ENCODE measurements at places on chromosomes 12 and 14. TPM values are rescaled to one million over a fixed set of nuclear protein-coding genes. Genes with fewer than 3 reads are reported as not detected.

DNA sequence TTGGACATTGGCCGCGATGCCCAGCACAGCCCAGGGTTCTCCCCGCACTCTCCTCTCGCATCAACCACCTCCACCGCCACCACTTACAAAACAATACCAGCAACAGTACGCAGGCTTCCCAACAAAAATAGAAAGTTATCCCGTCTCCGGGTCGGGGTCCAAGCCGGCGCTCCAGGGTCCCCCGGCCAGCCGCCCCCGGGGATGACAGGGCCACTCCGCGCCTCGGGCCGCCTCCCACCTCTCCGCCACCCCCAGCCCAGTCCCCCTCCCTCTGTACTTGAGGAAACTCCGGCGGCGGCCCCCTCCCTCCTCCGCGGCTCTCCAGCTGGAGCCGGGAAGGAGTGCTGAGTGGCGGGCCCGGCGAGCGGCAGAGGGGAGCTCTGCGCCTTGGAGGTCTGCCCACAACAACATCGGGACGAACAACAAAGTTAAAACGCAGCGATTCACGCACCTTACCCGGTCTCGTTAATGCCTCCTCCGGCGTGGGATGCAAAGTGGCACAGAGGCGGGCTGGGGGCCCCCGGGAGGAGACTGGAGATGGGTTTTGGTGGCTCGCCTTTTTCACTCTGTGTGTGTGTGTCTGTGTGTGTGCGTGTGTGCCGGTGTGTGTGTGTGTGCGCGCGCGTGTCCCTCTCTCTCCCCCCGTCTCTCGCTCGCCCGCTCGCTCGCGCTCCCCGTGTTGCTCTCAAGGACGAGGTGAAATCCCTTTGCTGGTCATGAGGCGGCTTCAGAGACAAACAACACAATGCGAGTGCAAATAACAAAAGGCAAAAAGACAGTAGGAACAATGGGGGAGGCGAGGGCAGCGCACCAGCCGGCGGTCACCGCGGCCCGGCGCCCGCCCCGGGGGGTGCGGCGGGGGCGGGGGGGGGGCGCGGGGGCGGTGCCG is 386.8 kb downstream of the BCAT1 start:
- DNase-seq = no peak

- no peak for DNase-seq
Observed at GRCh38 chr12:93275589-93275988, 102.1 kb upstream of the NUDT4 start.

The GUCY2C gene
- total RNA-seq = not detected

The CCDC177 gene
- under 0.01 TPM for total RNA-seq
